T follicular helper cell (primary cell): ENCODE measurements at places on chromosomes 12 and 14.

- DNase-seq = peak; percentile 2
These were observed at the start of gene SVOP for GRCh38 chr12:109020796-109021380. TSS of gene SVOP (minus strand) at chr12:109021068. CDS start at chr12:109020868, 200 bp downstream.

DNA sequence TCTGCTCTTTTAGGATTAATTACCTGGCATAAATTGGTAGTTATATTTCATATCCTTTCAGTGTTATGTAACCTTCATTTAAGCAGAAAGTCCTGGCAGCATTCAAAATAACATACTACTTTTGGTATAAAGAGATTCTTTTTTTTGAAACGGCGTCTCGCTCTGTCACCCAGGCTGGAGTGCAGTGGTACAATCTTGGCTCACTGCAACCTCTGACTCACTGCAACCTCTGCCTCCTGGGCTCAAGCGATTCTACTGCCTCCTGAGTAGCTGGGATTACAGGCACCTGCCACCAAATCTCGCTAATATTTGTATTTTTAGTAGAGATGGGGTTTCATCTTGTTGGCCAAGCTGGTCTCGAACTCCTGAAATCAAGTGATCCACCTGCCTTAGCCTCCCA, 9.2 kb downstream of the KTN1 start:
- DNase-seq = no peak

- DNase-seq = no peak
These were observed 687 bp downstream of the ASIC1 start for GRCh38 chr12:50057896-50058670.

DNA sequence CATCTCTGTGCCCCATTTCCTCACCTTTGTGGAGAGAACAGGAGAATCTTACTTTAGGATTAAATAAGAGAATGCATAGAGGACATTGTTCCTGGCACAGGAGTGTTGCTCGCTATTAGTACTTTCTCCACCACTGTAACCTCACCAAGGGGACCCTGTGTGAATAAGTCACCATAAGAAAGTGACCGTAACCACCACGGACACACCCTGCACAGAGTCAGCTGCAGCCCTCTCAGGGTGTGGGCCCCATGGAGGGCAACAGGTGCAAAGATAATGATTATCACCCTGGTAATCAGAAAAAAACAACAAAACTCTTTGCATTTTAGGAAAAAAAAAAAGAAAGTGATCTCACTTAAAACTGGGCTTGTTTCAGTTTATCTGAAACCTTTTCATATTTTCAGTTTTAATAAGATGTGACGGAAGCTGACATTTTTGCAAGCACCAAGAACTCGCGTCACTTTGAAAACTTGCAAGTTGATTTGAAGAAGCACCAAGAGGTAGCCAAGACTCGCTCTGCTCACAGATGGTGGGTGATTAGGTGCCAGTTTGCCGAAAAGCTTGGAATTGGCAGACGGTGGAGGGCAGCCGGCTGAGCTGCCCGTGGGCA, 87.0 kb upstream of the VRK1 start:
- DNase-seq = no peak

DNA sequence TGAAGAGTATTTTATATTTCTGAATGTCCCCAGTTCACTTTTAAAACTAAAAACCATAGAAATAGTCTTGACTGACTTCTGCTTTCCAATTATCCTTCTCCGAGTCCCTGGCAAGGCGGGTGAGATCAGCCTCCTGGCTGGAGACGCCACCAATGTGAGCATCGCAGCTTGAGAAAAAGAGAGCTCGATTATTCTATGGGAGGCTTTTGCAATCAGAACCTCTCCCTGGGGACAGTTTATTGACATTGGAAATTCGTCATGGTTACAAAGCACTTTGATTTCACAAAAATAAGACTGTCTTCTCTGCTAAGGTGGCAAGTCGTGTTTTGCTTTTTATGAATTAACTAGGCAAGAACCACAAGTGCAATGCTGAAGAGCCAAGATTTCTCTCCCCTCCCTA, 23.6 kb upstream of the GPHB5 start:
- DNase-seq = no peak
